ENCODE measurements at places on chromosomes 1 and 21.

GRCh38 chr1:202186327-202186726 is 7.3 kb upstream of the LGR6 start:
- no peak for DNase-seq

- DNase-seq = no peak
These were observed 13.7 kb upstream of the RPL5 start for GRCh38 chr1:92817986-92818764.

GRCh38 chr1:69103705-69104385 is 463.9 kb upstream of the LRRC7 start:
- DNase-seq = no peak

DNA sequence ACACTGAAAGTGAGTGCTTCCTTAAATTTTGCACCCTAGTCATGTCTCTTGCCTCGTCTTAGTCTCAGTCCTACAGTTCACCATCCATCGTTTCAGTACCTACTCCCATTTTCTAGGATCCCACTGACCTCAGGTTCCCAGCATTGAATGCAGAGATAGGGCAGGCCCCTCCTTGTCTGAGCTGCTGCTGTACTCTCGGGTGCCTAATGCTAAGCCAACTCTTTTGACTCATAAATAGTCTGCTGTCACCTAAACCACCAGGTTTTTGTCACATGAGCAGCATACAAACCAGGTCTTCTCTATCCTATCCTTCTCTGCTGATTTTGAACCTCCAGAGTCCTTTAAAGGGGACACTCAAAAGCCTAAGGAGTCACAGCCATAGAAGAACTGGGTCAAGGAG is 3.0 kb downstream of the ARHGAP30 start:
- no peak for DNase-seq

DNA sequence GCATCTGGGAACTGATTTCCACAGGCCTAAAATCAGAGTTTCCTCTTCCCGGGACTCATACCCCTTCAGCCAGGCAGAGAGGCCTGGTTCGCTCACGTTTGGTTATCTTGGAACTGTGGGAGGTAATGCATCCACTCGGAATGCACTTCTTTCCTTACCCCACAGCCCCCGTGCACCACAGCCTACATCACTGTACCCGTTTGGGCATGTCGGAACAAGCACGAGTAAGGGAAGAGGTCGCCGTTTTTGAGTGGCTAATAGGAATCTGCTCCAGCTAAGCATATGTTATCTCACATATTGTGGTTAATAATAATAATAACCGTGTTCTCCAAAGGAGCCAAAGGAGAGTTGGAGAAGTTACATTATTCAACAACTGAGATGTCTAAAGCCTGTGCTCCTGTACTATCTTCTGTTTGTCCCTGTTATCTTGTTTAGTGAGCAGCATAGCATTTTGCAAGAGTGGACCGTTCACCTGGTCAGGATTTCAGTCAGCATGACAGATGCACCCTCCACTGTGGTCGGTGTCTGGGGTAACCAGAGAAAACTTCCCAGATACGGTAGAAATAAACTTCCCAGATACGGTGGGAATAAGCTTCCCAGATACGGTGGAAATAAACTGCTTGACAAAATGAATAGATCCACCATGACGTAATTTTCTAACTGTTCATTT is 198.6 kb downstream of the SDCCAG8 start:
- no peak for DNase-seq

GRCh38 chr21:33478935-33479678 is 667 bp downstream of the TMEM50B start:
- DNase-seq = no peak

DNA sequence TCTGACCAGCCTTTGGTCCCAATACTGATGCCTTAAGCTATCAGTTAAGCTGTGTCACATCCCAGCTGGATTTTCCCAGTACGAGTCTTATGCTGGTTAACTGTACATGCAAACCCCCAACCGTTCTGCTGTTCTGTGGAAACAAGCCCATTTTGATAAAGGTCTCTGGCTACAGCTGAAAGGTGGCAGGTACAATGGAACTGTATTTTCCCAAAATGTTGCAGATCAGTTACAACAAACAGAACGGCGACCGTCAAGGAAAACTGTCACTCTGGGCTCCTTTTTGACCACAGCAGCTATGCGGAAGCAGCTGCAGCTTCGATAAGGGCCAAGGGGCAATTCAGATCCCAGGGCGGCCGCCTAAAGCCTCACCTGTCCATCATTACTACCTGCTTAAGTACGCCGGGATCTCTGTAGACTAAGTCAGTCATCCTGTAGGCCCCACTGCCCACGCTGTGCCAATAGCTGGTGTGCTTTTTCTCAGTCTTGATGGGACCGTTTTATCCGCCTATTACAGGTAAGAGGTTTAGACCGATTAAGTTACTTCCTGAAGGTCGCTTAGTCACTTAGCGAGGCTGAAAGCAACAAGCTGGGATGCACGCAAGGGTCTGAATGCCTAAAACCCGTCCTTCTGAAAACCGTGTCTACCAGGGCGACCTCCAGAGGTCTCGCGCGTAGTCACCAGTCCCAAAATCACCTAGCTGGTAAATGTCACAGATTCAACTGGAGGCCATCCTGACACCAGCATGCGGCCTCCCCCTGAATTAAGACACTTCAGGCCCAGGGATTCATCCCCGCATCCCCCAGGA is 11.1 kb upstream of the RAB42 start:
- DNase-seq = peak; percentile 8

DNA sequence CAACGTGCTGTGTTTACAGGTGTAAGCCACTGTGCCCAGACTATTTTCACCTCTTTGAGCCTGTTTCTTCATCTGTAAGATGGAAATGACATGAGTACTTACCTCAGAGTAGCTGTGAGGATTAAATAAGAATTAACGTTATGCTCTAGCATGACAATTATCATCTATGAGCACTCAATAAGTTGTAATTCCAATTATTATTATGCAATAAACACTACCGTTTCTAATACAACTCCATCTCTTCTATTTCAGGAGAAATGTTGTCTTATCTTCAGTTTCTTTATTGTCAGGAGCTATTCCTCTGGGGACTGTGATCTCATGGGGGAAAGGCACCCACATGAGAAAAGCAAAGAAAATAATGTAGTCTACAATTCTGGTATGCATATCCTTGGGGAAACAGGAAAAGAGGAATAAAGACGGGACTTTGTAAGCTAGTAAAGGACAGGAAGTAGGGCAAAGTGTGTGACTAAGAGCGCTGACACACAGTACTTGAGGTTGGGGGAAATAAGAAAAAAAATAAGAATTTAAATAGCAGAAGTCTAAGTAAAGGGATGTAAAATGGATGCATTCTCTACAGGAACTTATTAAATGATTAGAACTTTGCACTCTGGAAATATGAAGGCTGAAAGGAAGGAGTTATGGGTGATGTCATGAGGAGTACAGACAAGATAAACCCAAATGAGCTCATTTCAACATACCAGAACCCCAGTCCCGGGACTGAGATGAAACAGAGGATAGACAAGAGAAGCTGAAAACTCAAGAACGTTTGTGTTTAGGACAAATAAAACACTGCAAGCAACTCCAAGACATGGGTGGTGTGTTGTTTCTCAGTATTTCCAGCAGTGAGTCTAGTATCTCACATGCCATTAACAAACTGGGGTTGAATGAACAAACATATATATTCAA is 9.8 kb downstream of the PHC2 start:
- no peak for DNase-seq

DNA sequence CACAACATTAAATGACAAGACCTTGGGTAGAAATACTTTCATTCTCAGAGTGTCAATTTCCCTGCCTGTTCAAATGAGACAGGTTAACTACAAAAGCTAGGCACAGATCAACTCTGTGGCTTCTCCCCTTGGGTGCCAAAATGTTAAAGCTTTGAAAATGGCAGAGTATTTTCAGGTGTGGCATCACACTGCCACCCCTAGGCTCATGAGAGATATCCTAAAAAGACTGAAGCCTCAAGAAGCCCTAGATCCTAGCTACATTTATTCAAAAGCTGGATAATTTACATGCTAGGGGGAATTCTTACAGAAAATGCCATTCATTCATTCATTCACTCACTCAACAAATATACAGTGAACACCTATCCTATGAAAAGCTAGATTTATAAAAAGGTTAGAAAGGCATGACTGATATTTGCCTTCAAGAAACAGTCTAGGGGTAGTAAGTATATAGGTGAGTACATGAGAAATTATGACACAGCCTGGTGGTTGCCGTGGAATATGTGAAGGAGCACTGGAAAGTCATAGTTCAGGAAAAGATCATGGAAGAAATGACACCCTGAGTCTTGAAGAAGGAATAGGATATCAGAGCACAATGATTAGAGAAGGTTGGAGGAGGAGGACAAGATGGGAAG is 15.9 kb upstream of the RAB4A start:
- DNase-seq = no peak

- no peak for DNase-seq
These were observed 32.6 kb downstream of the NMNAT2 start for GRCh38 chr1:183385340-183386144.

DNA sequence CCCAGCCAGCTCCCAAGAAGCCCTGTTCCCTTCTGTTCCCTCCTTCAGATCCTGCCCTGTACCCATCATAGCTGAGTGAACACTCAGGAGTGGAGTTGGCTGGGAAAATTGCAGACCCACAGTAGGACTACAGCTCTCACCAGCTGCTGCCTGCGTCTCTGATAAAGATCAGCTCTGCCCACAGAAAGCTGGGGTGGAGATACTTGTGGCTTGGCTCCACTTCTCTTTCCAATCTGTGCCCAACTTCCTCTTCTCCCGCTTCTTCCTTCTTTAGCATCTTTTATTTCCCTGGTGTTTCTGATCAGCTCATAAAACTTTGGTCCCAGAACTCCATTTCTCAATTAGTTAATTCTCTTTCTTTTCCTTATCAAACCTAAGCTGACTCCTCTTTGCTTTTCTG is 5.5 kb upstream of the CD1A start:
- no peak for DNase-seq

GRCh38 chr1:51061231-51061918 is 40.7 kb upstream of the C1orf185 start:
- DNase-seq = no peak

DNA sequence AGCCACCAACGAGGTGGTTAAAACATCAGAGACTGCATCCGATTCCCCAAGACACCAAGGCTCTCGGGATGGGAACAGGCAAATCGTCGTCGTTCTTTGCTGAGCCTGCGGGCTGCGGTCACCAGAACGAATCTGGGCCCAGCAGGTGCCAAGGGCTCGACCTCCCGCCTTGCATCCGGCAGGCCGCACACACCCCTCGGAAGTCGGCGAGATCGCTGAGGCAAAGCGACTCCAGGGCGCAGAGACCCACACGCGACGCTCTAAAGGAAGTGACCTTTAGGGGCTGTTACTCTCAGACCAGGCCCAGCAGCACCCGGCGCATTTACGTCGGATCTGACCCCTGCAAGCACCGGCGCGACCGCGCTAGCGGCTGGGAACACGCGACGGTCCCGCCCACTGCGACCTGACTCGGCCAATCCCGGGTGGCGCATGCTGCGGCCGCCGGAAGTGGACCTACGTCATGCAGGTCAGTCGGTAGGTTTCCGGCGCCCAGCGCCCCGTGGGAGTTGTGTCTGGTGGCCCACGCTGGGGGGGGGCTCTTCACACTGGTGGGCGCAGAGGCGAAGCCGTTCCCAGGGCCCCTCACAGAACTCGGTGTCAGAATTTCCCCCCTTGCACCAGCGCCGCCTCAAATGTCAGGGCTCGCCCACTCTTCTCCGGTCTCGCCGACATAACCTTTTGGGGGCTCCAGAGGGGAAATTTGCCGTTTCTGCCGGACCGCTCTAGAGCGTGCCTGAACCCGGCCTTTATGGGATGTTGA is 7.5 kb upstream of the PARK7 start:
- no peak for DNase-seq

DNA sequence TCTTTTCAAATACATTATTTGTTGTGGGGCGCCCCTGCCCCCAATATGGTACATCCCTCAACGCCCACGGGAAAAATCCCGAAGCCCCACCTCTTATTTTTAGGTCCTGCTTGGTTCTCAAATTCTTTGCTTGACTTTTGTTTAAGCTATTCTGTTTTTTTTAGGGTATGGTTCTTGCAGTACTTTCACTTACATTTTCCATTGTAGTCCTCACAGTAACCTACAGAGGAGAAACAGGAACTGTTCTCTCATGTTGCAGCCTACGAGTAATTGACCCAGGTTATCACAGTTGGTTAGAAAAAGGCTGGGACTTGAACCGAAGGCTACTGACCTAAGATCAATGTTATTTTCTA is 697 bp upstream of the C21orf91 start:
- DNase-seq = no peak

- DNase-seq = no peak
These were observed 117.7 kb downstream of the CTH start for GRCh38 chr1:70528590-70529333.

DNA sequence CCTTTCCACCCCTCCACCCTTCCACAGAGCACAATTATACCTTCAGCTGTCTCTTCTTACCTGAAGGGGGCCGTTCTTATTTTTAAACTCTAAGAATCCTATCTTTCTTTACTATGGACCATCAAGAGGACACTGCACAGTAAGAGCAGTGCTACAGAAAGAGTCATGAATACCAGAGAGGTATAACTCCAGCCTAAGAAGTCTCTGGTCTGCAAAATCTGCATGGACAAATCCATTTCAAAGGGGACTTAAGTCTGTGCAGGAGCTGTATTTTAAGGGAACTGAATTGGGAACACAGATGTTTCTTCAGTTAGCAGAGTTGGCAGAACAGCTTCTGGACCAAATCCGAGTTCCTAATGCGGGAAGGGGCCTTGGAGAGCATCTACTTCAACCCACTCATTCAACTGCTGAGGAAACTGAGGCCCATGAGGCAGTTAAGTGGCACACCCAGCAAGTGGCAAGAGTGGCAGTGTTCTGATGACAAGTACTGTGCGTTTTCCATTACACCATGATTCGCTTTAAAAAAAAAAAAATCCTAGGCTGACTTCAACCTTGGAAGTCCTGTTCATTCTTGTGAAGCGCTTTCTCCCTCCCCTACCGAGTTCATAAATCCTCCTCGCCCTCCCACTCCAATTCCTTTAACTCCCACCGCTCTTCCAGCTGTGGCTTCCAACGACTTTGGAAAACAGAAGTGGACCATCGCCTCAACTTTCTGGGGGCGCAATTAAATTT is 1.8 kb downstream of the PLPP3 start:
- DNase-seq = no peak

DNA sequence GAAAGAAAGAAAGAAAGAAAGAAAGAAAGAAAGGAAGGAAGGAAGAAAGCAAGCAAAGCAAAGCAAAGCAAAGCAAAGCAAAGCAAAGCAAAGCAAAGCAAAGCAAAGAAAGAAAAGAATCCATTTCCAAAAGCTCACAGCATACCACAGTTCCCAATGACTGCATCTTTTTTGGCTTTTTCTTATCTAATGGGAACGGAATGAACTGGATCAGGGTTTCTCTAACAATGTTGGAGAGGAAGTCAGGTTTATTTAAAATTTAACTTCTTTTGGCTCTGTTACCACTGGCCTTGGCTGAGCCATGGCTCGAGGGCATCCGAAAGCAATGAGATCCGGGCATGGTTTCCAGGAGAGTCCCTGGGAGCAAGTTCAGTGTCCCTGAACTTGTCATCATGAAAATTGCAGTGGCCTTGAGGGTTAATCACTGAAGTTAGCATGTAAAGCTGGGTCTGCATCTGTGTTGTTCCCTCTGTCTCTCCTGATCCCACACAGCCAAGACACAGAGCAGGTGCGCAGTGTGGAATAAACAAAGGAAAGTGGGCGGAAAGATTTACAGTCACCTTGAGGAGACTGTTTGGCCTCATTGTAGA is 34.6 kb upstream of the CTPS1 start:
- no peak for DNase-seq

GRCh38 chr1:89112871-89113613 is 12.9 kb downstream of the GBP2 start:
- no peak for DNase-seq

GRCh38 chr21:38077569-38077968 is 161.3 kb upstream of the KCNJ6 start:
- DNase-seq = no peak

Data from NCI-H524 treated with DMSO at 0.1 percent for 48 hours (cell line).